ENCODE measurements at places on chromosomes 3 and 15.

GRCh38 chr3:174784206-174784934, 74.8 kb upstream of the NAALADL2 start:
- no peak for DNase-seq

- peak; percentile 21 for DNase-seq
These were observed 36.5 kb upstream of the KLHL6 start for GRCh38 chr3:183591881-183592521.

GRCh38 chr3:182349051-182349450, 444.3 kb upstream of the ATP11B start:
- DNase-seq, result no peak

GRCh38 chr3:72818092-72818773, 30.0 kb downstream of the SHQ1 start:
- peak; percentile 43 for DNase-seq

DNA sequence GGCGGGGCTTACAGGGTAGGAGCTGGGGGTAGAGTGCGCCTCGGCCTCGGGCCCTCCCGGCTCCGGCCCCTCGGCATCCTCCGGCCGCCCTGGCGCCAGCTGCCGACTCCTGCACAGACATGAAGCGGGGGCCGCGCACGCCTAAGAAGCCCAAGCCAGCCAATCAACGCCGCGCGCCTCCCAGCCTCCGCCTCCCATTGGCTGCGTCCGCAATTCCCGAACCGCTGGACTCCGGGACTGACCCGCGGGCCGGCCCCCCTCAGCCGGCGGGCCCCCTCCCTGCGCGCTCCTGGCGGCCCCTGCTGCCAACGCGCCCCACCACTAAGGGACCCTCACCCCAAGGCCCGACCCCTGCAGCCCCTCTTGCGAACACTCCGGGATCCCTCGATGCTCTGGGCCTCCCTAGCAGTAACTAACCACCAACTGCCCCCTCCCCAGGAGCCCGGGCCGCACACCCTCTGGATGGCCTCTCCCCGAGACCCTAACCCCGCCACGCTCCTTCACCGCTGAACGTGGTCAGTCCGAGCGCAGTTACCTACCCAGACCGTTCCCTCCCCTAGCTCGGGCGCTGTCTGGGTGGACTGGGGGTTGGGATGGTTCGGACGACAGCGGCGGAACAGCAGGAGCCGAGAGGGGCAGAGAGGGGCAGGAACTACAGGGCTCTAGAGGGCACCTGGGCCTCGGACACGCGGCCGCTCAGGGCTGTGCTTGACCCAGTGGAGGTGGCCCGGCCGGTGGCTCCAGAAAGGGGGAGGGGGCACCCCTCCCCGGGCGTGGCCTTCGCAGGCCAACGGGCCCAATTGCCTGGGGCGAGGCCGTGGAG, 5.0 kb downstream of the GATA2 start:
- peak; percentile 97 for DNase-seq

GRCh38 chr3:2880218-2880756, 229.9 kb downstream of the IL5RA start:
- no peak for DNase-seq

- DNase-seq, result no peak
These were observed 33.8 kb downstream of the FAIM start for GRCh38 chr3:138642226-138642926.

DNA sequence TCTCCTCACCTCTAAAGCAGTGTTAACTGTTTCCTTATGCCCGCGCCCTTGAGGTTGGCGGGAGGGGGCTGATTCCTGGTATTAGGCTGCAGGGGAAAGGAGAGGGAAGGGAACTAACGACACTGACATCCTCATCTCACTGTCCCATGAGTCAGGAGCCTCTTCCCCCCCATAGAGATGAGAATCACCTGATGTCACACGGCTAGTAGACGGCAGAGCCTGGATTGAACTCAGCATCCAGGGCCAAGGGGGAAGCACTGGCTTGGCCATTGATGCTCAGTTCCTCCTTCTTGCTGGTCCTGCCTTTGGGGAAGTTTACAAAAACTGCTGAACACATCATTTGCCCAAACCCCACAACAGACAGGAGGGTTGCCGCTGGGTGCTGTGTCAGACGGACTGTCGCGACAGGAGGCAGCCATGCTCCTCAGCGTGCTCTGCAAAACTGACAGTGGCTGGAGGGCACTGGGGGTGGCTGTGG, 38.5 kb downstream of the IDH2 start:
- DNase-seq, result no peak

GRCh38 chr3:67009716-67010115, 11.6 kb downstream of the KBTBD8 start:
- no peak for DNase-seq

DNA sequence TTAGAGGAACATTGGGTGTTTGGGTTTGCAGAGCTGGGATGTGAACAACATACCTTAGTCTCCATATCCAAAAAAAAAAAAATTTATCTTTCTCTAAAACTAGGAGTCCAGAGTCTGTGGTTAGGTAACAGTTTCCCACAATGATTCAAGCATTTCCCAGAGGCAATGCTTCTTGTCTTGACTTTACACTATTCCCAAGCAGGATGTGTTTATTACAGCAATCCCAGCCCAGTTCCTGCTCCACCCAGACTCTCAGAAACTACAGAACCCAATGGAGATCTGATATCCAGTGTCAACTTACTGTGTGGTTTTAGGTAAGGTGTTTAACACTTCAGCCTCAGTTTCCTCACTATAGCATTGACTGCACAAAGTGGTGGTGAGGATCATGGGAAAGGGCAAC, 2.3 kb upstream of the C3orf62 start:
- peak; percentile 57 for DNase-seq

DNA sequence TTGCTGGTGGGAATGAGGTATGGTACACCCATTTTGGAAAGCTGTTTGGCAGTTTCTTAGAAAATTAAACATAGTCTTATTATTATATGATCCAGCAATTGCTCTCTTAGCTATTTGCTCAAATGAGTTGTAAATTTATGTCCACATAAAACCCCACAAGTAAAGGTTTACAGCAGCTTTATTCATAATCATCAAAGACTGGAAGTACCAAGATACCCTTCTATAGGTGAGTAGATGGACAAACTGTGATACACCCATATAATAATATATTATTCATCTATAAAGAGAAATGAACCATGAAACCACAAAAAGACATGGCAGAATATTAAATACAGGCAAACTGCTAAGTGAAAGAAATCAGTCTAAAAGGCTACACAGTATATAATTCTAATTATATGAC, 344.7 kb upstream of the CDIN1 start:
- DNase-seq, result no peak

DNA sequence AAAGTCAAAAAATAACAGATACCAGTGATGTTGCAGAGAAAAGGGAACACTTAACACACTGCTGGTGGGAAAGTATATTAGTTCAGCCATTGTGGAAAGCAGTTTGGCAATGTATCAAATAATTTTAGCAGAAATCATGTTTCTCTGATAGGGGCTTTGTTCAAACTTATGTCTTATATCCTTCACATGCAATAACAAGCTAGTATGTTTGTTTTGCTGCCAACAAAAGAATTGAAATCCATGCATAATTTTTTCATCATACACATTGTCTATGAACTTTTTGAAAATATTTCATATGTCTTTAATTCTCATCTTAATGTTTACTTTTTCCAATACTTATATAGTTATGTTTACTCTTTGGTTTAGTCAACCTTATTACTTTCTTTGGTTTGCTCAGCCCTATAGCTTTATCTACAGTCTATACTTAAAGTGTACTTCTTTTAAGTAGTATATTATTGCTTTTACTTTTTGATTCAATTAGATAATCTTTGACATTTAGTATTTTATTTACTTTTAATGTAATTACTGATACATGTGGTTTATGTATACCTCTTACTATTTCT, 639.6 kb upstream of the CBLB start:
- no peak for DNase-seq

DNA sequence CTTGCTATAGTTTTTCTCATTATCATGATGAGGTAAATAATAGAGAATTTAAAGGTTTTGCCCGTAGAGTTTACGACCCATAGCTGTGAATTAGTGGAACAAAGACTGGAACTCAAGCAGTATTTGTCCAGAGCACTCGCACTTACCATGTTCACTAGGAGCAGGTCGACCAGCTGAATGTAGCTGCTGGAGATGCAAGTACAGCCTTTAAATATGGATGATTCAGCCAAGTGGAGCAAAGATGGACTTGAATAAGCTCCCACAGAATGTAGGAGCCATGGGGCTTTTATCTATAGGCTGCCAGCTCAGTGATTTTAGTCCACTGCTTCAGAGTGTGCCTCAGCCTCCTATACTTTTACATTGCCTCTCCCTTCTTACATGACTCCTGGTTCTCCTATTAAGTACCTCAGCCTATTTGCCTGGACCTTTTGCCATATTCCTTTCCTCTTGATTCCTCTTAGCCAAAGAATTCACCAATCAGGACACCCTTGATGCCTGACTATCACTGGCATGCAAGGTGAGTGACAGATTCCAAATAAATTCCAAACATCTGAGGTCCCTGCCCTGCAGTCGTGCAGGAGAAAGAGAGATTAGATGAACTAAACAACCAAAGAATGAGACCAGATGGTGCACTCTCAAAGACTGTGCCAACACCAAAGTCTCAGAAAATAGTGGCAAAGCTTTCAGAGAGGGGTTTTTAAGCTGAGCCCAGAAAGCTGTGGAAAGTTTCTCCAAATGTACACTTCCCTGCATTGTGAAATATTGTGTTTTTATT, 3.9 kb downstream of the MKRN3 start:
- no peak for DNase-seq

Measured in lung microvascular endothelial cell (primary cell).